ENCODE measurements at places on chromosomes 7 and 10. TPM values are rescaled to one million over a fixed set of nuclear protein-coding genes. Genes with fewer than 3 reads are reported as not detected.

The ZNF488 gene
- 11.0 TPM for total RNA-seq

The GIMAP4 gene
- not detected for total RNA-seq

The FAM25G gene
- total RNA-seq: not detected

The C10orf62 gene
- total RNA-seq: not detected

The PRR15 gene
- 2.7 TPM for total RNA-seq

The CYP26C1 gene
- total RNA-seq: not detected

The CAV2 gene
- 171 TPM for total RNA-seq

The VPS37D gene
- 2.6 TPM for total RNA-seq

The GRM3 gene
- total RNA-seq: not detected

The HOXA4 gene
- 1.5 TPM for total RNA-seq

The ZNF804B gene
- not detected for total RNA-seq

The UCN3 gene
- total RNA-seq: not detected

The PDZD7 gene
- 1.2 TPM for total RNA-seq

The AP4M1 gene
- total RNA-seq: 16.1 TPM

The TLX1 gene
- not detected for total RNA-seq

The CABCOCO1 gene
- not detected for total RNA-seq

The CNNM1 gene
- total RNA-seq: 21.9 TPM

The DNAJC9 gene
- 58.8 TPM for total RNA-seq

The DKK1 gene
- 475 TPM for total RNA-seq

The GRM8 gene
- not detected for total RNA-seq

The ZNF239 gene
- total RNA-seq: 2.3 TPM

The STK31 gene
- total RNA-seq: 0.55 TPM

The STK17A gene
- 30.1 TPM for total RNA-seq

The DNAH11 gene
- total RNA-seq: 0.21 TPM

The SH2B2 gene
- 4.6 TPM for total RNA-seq

The NUDT13 gene
- total RNA-seq: 4.2 TPM

The RNF32 gene
- 2.1 TPM for total RNA-seq

The GNAT3 gene
- total RNA-seq: not detected

The FAM25A gene
- not detected for total RNA-seq

The DLX5 gene
- not detected for total RNA-seq

The SPDYE2 gene
- not detected for total RNA-seq

The MYH16 gene
- total RNA-seq: 0.81 TPM

The CFAP69 gene
- total RNA-seq: 2.2 TPM

The SP8 gene
- total RNA-seq: not detected

The CYP2C8 gene
- not detected for total RNA-seq

The NPC1L1 gene
- total RNA-seq: 0.06 TPM

The SLC18A3 gene
- total RNA-seq: not detected

The PTPRZ1 gene
- not detected for total RNA-seq

The PON1 gene
- total RNA-seq: 1.0 TPM

The NAT16 gene
- total RNA-seq: 0.29 TPM

The SKAP2 gene
- total RNA-seq: 21.3 TPM

The ADIRF gene
- total RNA-seq: not detected

The HOXA7 gene
- 4.7 TPM for total RNA-seq

The VGF gene
- total RNA-seq: 8.9 TPM

The GRB10 gene
- total RNA-seq: 54.0 TPM

The ITIH5 gene
- total RNA-seq: 0.09 TPM

The ACADSB gene
- total RNA-seq: 4.2 TPM

The MMRN2 gene
- total RNA-seq: 0.95 TPM

Data from A549 treated with ZK216348 at 1 μM for 4 hours (cell line).